ENCODE measurements at places on chromosomes 7 and 10.

DNA sequence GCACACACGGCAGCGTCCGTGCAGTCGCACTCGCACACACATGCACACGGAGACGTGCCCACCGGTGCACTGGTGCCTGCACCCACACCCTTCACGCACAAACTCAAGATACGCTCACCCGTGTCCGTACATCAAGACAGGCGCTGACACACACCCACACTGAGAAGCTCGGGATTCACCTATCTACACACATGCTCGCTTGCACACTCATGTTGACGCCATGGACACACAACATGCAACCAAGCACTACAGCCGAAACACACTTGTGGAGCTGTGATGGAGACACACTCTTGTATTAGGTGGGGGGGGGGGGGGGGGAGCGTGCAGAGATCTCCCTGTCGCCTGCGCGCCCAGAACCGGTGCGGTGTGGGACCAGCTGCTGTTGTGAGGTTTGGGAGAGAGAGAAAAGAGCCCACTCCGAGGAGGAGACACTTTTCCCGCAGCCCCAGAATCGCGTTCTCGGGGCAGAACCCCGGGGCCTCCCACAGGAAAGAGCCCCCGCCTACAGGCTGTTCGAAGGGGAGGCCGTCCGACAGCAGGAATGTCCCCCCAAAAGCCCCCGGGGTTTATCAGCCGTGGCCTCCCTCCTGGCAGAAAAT, 605 bp upstream of the NFKB2 start:
- DNase-seq = peak; percentile 57

DNA sequence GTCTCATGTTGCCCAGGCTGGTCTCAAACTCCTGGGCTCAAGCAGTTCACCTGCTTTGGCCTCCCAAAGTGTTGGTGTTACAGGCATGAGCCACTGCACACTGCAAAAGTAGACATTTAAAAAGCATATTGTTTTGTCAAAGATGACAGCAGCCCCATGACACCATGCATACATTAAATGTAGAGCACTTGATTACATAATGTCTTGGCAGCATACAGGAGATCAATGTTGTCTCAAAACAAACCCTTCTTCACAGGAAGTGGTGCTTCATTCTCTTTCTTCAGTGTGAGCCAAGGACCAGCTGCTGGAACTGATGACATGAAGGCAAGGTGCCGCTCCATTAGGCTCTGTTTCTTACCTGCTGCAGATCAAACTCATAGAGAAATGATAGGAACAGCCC, 218.4 kb downstream of the KLF6 start:
- DNase-seq = no peak

DNA sequence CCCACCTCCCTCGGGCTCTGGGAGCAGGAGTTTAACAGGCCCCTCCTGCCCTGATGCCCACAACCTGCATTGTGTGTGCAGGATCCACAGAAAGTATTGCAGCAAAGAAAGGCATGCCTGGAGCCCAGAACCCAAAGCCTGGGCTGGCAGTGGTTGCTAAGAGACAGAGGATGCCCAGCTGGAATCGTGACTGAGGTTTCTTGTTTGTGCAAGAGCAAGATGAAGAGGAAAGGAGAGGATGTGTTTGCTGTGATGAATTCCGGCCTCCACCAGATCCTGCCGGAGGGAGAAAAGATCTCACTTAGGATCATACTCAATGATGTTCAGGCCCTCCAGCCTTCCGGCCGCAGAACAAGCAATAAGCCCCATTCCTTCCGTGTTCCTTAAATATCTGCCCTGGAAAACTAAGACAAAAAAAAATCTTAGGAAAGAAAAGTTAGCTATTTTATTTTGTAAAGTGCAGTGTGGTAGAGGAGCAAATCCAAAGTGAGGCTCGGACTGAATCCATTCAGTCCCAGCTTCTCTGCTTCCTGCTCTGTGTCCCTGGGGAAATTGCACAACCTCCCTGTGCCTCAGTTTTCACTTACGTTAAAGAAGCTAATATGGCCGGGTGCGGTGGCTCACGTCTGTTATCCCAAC, 57.1 kb downstream of the SLIT1 start:
- DNase-seq = no peak

GRCh38 chr10:86099542-86100334, 266.9 kb downstream of the GRID1 start:
- DNase-seq = no peak

- no peak for DNase-seq
These were observed 33.4 kb upstream of the HSPA12A start for GRCh38 chr10:116775488-116776400.

GRCh38 chr10:63210611-63211196, 77.6 kb downstream of the NRBF2 start:
- DNase-seq = no peak

- no peak for DNase-seq
These were observed 5.6 kb downstream of the LRRC72 start for GRCh38 chr7:16532272-16532671.

DNA sequence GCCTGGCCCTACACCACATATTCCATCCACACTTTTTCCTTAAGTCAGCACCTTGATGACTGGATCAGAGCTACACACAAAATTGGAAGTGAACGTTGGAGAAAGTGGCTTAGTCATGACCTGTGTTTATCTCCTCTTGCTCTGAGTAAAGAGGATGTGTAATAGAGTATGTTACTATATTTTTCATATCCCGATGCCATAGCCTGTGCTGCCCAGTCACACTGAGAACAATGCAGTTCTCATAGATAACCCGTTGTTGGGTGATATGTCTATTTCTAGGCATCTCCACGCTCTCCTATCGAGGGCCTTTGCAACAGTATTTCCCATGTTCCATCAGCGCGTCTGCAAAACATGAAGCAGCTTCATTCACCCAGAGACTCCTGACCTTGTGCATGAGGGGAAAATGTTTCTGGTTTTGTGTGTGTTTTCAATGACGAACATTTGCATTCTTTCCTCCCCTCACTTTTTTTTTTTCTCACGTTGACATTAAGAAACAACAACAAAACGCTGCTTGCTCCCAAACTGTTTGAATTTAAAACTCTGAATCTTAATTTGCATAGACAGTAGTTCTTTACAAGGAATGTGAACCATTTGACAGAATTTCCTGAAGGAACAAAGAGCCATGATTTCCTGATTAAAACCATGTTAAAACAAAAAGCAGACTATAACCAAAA, 43.4 kb downstream of the GRK5 start:
- no peak for DNase-seq

DNA sequence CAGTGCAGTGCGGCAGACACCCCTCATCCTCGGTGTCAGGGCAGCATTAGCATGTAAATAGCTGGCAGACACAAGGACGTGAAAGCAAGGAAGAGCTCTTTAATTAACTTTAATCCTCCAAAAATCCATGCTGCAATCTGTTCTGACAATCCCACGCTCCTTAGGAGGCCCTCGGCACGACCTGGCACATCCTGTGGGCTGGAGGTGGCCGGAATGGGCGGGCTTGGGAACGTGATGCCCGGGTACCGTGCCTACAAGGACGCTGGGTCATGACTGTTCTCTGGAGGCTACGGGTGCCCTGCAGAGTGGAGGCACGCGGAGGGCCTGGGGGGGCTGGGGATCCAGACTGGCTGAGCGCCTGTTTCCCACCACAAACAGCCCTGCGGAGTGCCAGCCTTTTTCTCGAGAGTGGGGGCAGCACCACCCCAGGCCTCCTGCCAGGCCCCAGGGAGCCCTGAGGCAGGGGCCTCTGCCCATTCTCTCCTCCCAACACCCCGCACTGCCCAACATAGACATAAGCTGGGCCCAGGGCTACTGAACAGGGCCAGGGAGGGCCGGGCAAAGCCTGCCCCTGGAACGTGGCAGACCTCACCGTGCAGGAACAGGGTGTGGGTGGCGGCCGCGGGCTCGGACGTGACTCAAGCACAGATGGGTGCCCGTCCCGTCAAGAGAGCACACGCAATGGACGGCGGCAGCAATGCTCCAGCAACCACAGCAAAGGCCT, 189.3 kb downstream of the MAD1L1 start:
- peak; percentile 25 for DNase-seq

- no peak for DNase-seq
These were observed 134.9 kb downstream of the ZNF22 start for GRCh38 chr10:45135443-45136198.

- DNase-seq = no peak
These were observed 222.1 kb downstream of the GLI3 start for GRCh38 chr7:42014625-42015618.

DNA sequence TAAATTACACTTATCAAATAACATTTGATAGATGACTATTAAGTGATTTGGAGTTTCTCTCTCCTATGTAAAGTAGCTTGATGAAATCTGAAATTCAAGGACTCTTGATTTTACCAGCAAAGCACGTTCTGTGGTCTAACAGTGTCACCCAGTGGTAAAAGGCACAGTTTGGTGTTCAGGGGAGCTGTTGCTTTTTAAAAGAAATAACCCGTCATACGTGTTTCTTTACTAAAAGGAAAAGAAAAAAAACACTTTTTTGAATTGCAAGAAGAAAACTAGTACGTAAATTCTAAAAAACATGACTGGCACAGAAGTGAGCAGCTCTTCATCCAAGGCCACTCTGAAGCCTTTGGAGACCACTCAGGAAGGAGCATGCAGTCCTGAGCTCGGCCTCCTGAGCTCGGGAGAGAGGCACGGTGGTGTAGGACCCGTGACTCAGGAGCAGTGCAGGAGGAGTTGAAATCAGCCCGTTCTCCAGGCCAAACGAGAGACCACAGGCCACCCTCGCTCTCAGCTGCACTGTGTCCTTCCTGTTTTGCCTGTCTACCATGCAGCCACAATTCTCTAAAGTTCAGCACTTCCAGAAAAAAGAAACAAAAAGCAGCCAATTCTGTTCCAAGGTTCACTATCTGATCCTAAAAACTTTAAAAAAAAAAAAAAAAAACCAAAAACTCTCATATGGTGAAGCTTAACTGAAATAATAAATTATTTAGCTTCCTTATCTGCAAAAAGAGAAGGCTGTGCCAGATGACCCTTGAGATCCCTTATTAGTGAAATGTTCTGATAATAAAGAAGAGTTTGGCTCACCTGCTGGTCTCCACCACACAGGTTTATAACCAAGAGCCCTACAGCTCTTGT, 212.6 kb upstream of the FRMD4A start:
- peak; percentile 57 for DNase-seq

DNA sequence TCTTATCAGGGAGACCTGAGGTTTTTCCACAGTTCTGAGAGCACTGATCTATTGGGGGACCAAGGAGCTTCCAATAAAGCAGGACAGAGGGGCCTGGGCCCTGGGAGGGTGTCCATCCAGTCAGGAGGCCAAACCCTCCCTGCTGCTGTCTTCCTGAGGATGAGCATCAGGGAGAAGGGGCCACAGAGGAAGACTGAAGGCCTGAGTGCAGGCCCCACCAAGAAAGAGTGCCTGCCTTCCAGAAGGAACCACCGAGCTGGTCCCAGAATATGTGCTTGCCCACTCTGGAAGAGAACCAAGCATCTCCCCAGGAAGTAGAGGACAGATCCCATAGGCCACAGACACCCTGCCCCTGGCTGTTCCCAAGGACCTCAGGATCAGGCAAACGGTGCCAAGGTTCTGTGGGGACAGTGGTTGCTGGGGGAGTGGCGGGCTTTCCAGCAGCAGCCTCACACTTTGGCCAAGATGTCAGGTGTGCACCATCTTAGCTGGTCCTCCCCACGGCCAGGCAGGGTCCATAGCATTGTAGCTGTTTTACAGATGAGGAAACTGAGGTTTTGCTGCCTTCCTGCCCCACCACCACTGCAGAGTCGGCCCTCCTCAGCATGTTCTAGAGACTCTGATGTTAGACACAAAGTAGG, 199.4 kb downstream of the GRID1 start:
- no peak for DNase-seq

DNA sequence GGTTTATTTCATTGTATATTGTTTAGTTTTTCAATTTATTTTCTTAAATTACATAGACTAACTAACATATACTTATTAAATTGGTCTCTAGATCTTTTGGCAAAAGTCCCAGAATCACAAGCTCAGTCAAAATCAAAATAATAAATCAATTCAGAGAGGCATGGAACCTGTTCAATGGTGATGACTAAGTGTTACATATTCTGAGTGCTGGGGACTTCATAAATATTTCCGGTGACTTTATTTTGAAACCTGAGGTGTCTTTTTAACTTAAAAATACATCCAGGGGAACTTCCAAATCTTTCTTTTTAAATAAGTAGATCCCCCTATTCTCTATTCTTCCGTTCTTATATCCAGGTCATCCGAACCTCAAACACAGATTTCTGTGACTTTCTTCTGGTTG, 89.6 kb upstream of the ZNF804B start:
- DNase-seq = no peak

DNA sequence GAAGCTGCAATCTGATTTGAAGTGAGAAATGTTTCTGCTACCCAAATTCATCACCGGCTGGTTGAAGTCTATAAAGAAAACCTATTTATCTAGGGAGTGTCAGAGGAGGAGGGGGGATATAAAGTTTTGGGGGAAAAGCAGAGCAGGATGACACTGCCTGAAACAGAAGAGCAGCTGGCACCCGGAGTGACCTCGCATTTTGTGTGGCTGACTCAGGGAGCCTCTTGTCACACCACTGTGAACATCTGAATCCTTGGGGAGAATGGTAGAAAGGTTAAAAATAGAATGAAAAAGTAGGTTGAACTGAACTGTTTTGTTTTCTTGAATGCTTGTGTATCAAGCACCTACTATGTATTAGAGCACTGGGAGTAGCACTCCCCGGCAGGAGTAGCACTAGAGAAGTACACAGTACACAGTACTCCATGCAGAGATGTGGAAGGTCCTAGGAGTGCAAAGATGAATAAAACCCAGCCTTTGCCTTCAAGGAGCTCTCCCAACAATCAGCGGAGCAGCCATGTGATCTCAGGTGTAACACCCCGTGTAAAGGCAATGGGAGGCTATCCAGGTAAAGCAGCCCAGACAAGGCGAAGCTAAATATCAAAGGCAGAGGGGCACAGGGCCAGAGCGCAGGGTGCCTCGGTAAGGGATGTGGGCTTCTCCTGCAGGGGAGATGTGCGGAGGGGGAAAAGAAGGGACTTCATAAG, 13.5 kb downstream of the CRTAC1 start:
- no peak for DNase-seq

DNA sequence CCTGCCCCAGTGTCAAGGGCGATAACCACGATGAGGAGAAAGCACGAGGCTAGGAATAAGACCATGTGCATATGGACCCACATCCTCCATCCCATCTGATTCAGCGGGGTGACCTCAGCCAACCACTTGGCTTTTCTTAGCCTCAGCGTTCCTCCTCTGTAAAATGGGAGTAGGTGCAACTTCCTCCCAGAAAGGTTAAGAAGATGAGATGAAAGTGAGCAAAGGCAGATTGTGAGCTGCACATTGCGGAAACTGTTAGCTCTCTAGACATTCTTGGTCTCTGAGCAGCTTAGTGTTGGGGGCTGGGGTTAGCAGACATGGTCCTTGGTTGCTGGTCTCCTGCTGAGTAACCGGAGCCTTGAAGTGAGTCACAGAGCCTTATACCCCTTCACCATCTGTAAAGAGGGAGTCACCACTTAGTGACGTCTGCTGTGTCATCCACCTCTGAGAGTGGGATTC, 497.3 kb upstream of the GALNT17 start:
- no peak for DNase-seq

DNA sequence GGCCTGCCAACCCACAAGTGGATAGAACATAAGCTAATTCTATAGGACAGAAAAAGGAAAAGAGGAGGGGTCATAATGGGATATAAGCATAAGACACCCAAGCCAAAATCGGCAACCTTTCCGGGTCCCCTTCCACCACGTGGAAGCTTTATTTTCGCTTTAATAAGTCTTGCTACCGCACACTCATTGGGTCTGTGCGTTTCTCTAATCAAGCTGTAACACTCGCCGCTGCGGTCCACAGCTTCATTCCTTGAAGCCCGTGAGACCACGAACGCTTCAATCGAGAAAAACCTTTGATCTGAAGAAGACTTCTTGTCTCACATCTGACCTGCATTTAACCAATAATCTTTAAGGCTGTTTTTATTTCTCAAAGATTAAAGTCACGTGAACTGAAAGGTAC, 35.8 kb upstream of the HECW1 start:
- no peak for DNase-seq

- peak; percentile 75 for DNase-seq
These were observed at the start of gene PLAC9 for GRCh38 chr10:80132299-80133139. PLAC9 (plus strand) TSS chr10:80132730; CDS start chr10:80132763, 33 bp downstream.
